ENCODE measurements at places on chromosomes 4 and X.

GRCh38 chrX:47112316-47112954 is 32.1 kb downstream of the NDUFB11 start:
- no peak for DNase-seq

- DNase-seq: no peak
Measured at GRCh38 chr4:105976915-105977314, 81.6 kb downstream of the NPNT start.

DNA sequence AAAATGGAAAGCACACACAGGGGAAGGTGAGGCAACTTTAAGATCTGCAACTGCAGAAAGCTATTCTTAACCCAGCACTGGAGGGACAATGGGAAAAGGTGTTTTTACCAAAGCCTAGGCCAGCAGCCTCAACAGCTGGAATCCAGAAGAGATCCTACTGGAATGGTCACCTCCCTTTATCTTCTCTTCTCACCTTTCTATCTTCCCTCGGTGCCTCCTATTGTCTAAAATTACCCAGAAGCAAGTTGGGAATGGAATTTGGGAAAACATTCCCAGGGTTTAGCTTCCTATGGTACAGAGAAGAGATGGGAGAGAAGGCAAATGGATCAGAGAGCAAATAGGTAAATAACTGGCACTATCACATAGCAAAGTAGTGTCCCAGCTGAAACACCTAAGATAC is 73.1 kb downstream of the TIGD2 start:
- no peak for DNase-seq

DNA sequence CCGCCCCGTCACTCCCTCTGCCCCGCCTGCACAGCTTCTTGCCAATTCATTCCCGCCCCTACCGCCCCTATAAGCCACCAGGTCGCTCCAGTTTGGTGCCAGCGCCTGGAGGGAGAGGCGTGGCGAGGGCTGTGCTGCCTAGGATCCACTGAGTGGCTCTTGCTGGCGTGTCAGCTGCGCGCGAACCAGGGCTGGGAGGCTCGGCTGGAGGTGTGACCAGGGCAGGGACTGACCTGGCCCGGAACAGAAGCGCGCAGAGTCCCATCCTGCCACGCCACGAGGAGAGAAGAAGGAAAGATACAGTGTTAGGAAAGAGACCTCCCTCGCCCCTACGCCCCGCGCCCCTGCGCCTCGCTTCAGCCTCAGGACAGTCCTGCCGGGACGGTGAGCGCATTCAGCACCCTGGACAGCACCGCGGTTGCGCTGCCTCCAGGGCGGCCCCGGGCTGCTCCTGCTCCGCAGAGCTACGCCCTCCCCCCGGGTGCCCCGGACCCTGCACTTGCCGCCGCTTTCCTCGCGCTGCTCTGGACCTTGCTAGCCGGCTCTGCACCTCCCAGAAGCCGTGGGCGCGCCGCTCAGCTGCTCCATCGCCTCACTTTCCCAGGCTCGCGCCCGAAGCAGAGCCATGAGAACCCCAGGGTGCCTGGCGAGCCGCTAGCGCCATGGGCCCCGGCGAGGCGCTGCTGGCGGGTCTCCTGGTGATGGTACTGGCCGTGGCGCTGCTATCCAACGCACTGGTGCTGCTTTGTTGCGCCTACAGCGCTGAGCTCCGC is at the start of gene GPR78:
TSS of gene GPR78 (plus strand) at position 72 of the 773 bp plus-strand sequence. CDS start at position 663, 591 bp downstream.
- DNase-seq: no peak

- DNase-seq: no peak
Measured at GRCh38 chrX:66005830-66006449, 33.9 kb downstream of the VSIG4 start.

GRCh38 chr4:7418131-7418943 is 16.4 kb downstream of the PSAPL1 start:
- DNase-seq: no peak

GRCh38 chrX:13048280-13048679 is 3.9 kb upstream of the FAM9C start:
- no peak for DNase-seq

- no peak for DNase-seq
Measured at GRCh38 chrX:123731258-123731986, 1.4 kb downstream of the THOC2 start.

DNA sequence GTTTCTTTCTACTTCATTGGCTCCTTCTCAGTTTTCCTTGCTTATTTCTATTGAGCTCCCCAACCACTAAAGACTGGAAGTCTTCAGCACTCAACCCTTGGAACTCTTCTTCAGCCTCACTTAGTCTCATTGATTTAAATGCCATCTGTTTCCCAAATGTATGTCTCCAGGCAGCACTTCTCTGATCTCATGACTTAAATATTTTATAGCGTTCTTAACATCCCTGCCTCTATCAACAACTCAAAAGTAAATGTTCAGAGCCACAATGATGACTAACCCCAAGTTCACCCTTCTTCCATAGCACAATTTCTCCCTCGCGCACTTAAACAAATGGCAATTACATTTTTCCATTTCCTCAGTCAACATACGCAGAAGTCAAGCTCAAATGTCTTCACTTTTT is 1393.3 kb downstream of the ARAP2 start:
- no peak for DNase-seq

GRCh38 chr4:146179784-146180370 is 4.4 kb downstream of the LSM6 start:
- DNase-seq: peak; percentile 33

DNA sequence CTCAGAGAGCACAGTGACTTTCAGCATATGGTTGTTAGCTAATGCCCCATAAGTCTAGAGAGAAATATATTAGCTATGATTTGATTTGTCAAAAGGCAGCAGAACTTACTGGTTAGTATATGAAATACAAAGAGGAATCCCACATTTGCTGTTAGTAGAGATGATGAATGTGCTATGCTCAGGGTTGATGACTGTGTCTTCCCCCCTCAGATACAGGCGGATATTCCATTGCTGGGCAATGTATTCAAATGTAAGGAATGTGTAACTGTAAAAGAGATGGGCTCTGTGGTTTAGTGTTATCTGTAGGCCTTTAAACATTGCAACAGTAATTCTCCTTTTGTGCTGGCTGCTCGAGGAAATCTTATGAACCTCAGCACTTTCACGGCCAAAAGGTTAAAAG is 528.9 kb upstream of the ARX start:
- DNase-seq: no peak

DNA sequence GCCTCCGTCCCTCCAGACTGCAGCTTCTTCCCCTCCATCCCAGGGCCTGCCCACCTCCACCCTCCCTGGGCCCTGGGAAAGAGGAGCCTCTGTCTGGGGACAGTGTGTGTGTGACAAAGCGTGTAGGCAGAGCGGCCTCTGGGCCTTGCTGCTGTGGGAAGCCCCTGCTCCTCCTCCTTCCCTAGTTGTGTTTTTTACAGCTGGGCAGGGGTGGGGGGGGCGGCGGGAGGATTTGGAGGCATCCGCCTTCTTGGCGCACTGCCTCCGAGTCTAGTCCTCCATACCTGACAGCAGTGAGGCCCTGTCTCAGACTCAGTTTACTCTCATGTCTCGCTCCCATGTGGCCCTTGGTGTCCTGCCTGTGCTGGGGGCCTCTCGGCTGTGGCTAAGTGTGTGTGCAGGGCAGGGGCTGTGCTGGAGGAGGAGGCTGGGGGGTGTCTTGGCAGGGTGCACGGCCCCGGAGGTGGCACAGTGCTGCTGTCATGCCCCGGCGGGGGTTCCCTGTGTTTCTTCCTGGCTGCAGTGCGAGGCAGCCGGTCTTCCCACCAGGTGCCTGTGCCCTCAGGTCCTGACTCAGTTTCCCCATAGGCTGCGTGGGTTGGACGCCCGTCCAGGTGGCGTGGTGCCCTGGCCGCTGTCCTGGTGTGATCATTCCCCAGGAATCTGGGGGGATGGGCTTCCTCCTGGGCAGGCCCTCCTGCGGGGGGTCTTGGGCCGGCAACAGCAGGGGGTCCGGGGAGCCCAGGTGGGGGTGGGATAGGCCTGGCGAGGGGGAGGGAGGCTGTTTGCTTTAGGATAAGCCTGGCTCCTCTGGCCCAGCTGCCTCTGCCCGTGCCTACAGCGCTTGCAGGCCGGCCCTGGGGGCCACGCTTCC is 7.0 kb downstream of the FGFRL1 start:
- no peak for DNase-seq

- DNase-seq: no peak
Measured at GRCh38 chr4:5510504-5510903, 197.9 kb downstream of the EVC2 start.

DNA sequence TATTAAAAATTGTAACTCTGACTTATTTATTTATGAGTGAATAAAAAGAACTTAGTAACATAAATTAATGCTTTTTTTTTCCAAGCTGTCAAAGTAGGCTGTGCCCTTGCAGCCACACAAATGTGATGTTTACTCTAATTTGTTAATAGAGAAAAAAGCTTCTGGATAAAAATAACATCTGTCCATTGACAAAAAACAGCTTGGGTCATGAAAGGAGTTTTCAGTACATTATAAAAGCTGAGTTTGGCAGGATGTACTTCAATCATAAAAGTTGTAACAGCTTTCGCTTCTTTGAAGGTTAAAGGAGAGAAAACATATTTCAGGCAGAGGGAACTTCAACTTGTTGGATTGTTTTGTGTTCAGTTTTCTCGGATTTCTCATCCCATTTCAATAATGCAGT is 105.6 kb downstream of the SLC4A4 start:
- no peak for DNase-seq

DNA sequence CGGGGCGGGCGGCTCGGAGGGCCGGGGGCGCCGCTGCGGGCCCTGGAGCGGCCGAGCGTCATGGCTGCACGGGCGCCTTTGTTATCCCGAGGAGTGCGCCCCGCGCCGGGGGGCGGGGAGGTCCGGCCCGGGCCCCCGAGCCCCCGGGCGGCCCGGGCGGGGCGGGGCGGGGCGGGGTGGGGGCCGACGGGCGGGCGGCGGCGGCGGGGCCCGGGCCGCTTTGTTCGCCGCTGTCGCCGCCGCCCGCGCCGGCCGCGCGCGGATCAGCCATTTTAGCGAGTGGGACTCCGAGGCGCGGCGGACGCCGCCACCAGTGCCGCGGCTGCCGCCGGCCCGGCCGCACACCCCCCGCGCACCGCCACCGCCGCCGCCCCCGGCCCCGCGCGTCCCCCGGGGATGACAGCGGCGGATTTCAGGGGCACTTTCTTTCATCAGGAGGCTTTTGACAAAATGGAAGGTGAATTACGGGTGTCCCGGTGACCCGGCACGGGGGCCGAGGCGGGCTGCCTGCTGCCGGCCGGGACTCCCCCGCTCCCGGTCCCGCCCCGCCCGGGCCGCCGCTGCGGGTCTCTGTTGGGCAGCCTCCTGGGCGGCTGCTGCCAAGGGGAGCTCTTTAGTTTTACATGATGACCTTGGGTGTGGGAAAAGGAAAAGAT is 1.2 kb downstream of the HMGB3 start:
- DNase-seq: no peak

DNA sequence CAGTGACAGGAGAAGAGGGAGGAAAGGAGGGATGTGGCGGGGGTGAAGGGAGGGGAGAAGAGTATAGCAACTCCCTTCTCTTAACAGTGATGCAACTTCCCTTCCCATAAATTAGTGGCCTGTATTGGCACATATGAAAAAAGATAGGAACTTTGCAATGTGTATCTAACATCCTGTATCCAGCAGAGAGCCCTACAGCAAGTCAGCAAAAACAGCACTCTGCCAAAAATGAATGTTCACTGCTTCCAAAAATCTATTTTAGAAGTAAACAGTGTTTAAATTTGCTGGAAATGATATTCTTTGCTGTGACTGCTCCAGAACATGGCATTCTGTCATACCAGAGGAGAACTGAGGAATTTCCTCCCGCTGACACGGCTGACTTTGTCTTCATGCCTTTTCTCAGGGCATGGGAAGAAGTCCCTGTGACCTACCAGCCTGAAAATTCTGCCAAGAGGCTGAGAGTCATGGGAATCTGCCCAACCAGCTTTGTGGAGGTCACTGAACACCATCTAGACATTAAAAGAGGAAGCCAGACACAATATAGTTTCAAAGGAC is 343.4 kb upstream of the RASGEF1B start:
- peak; percentile 39 for DNase-seq

DNA sequence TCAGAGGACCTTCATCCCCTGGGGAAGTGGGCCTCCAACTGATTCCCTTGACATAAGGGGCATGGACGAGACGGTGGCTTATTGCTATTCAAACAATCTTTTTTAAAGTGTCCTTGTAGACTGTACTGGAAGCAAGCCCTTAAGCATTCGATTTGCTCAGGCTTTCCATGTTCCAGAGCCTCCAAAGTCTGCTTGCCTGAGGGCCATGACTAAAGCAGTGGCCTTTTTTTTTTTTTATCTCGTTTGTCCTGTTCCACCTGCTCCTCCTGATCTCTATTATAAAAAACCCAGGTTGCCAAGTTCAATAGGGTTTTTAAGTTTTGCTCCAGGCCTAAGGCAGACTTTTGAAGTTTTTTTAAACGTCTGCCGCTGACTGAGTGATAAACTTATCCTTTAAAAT is 103.7 kb upstream of the AADAT start:
- DNase-seq: no peak

DNA sequence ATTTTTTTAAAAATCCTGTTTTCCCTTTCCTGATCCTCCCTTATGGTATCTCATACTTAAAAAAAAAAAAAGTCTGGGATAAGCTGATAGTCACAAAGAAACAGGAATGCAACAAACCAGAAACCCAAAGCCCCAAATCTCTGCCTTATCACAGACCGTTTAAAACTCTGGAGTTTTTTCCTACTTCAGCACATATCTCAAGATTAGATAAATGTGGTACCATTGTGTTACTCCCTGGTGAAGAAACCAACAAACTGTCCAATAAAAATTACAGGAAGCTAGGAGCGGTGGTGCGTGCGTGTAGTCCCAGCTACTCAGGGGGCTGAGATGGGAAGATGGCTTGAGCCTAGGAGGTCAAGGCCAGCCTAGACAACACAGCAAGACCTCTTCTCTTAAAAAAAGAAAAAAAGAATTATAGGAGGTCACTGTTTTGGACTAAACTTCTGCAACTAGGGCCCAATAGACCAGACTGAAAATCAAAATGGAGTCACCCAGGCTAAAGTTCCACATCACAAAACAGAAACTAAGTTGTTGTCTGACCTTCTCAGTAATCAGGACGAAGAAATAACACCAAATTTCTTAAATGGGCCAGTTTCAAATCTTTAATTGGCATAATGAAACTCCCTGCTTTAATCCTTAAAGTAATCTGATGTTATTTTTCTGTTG is 51.9 kb downstream of the RBM47 start:
- no peak for DNase-seq

GRCh38 chr4:184897895-184898294 is 72.1 kb upstream of the ACSL1 start:
- DNase-seq: no peak

GRCh38 chr4:148651991-148652390 is 209.8 kb upstream of the NR3C2 start:
- DNase-seq: no peak
